Naive thymus-derived CD4-positive, alpha-beta T cell (primary cell): ENCODE measurements at places on chromosomes 6 and 20. TPM values are rescaled to one million over a fixed set of nuclear protein-coding genes. Genes with fewer than 3 reads are reported as not detected.

Gene MAS1
- not detected for total RNA-seq

Gene CSTF1
- 46.7 TPM for total RNA-seq

Gene MMP24
- total RNA-seq, result 0.05 and 0.07 TPM in 2 replicates

Gene TSBP1
- not detected for total RNA-seq

Gene RIMS1
- not detected for total RNA-seq

Gene RPP21
- total RNA-seq, result 44.9 TPM
